ENCODE measurements at places on chromosomes 4 and X.

DNA sequence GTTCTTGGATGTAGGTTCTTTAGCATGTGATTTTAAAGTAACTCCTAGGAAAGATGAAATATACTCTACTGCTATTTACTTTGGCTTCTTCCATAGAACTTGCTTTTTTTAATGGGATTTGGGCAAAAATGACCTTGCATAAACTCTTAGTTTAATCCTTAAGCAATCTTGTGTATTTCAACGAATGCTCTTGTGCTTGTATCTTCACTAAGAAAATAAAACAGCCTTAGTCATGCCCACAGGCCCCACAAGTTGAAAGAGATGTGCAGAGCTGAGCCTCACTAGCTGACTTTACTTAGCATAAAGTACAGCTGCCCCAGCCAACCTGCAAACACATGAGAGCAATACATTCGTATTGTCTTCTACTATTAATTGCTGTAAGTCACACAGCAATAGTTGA, 1609.2 kb downstream of the STIM2 start:
- DNase-seq, result no peak

DNA sequence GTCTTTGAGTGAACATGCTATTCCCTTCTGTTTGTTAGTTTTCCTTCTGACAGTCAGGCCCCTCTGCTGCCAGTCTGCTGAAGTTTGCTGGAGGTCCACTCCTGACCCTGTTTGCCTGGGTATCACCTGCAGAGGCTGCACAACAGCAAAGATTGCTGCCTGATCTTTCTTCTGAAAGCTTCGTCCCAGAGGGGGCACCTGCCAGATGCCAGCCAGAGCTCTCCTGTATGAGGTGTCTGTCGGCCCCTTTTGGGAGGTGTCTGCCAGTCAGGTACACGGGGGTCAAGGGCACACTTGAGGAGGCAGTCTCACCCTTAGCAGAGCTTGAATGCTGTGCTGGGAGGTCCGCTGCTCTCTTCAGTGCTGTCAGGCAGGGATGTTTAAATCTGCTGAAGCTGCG, 456.9 kb upstream of the HTR2C start:
- DNase-seq, result no peak

DNA sequence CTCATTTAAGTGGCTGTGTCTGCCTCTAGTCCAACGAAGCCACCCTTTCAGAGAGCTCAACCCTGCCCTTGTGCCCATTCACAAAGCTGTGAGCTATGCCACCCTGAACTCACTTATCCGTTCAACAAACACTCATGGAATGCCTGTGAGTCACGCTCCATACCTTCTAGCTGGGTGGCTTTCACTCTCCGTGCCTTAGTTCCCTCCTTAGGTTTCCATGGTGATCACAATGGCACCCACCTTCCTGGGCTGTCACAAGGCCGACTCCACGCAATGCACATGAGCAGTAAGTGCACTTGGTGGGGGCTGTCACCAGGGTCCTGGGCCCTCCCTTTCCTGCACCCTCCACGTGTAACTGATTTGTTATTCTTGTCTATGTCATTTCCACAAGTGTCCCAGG, 37.2 kb upstream of the PPP2R2C start:
- DNase-seq, result no peak

DNA sequence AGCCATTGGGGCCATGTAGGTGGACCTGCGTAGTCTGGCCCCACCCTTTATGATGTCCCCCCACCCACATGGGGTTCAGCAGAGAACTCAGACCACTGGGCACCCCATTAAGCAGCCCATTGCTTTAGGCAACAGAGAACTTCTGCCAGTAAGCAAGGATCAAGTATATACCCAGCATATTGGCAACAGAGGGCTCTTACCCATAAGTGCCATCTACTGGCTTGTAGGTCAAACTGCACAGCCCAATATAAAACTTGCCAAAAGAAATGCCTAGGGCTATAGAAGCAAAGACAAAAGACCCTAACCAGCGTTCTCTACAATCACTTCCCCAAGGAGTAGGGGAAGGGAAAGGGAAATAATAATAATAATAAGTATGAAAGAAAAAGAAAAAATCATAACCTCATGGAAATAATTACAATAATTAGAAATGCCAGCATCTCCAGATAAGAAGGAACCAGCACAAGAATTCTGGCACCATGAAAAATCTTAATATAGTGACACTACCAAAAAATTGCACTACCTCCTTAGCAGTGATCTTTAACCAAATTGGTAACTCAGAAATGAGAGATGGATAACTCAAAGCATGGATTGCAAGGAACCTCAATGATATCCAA, 1090.7 kb downstream of the FAT4 start:
- no peak for DNase-seq

GRCh38 chr4:10226756-10227155, 110.2 kb upstream of the WDR1 start:
- DNase-seq, result no peak

GRCh38 chrX:118872102-118872566, 48.5 kb downstream of the ZCCHC12 start:
- no peak for DNase-seq

DNA sequence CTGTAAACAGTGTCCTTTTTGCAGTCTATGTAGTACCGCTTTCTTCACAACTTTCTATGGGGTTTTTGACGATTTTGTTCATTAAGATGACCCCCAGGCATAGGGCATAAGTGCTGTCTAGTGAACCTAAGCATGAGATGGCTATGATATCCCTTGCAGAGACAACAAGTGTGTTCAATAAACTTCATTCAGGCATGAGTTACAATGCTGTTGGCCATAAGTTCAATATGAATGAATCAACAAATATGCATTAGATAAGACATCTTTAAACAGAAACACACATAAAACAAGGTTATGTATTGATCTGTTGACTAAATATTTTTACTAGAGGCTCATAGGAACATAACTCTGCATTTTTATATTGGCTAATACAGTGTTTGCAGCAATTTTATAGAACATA, 1322.0 kb downstream of the ARAP2 start:
- no peak for DNase-seq

DNA sequence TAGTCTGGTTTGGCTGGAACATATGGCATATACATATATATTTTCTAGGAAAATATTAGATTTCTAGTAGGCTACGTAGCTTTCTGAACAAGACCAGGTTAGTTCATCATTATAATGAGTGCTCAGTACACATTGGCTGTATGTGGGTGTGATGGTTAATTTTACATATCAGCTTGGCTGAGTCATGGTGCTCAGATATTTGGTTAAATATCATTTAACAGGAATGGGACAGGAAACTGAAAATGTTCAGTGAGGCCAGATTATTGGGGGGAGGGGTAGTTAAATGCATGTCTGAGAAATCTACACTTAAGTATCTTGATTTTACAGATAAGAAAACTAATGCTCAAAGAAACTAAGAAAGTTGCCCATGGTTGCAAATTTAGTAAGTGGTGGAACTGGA, 160.1 kb downstream of the RBMX2 start:
- DNase-seq, result no peak

DNA sequence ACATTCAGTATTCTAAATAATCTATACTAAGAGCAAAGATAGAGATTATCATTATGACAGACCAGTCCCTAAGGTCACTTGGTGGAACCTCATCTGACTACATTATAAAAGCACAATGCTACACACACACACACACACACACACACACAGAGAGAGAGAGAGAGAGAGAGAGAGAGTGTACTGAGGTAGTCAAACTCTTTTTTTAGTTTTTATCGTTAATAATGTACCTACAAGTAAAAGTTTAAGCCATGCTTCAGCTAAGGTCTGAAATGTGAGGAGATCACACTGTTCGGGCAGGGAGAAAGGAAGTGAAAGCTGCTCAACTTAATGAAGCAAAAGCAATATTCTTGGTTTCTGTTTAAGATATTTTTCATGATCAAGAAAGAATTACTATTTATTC, 75.8 kb upstream of the CCDC160 start:
- DNase-seq, result no peak

DNA sequence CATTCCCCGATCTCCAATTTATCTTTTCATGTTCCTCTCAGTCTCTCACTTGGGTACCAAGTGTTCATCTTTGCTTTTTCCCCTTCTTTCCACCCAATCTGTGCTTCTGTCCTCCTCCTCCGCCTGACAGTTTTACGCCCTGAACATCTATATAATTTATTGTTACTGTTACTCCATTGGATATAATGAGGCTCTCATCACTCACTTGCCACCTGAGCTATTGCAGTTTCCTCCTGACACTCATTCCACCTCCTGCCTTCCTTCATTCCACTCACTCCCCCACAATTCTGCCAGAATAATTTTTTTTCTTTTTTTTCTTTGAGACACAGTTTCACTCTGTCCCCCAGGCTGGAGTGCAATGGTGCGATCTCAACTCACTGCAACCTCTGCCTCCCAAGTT, 77.6 kb upstream of the SORBS2 start:
- DNase-seq, result no peak

DNA sequence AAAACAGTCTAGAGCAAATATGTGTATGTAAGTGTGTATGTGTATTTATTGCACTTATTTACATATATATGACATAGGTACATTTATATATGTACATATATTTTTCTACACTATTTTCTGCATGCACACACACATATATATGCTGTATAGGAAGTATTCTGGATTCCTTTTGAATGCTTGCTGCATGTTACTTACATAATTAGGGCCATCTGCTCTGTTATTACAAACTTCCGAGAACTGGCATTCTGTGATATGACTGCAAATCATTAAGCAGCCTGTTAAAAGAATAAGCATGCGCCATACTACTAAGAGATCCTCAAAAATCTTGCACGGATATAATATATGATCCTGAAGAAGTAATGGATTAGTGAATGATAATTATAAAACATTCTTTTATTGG, 1157.6 kb upstream of the TENM3 start:
- DNase-seq, result no peak

GRCh38 chr4:77194366-77194765, 37.4 kb downstream of the CCNG2 start:
- DNase-seq, result no peak

DNA sequence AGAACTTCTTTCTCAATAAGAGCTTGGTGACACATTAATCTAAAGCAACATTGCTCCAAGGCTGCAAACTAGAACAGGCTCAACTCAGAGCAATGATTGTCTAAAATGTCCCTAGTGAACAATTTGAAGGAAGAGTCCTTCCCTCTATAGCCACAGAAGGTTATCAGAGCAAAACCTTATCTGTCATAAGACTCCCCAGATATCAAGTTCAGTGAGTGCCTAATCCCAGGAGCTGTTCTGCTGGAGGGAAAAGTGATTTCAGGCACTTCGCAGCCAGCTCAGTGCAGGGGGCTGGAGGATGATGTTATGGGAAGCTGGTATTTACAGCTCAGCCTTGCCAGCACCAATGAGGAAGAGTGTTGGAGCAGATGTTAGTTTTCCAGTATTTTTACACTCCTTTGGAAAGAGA, 497.5 kb downstream of the INPP4B start:
- no peak for DNase-seq

DNA sequence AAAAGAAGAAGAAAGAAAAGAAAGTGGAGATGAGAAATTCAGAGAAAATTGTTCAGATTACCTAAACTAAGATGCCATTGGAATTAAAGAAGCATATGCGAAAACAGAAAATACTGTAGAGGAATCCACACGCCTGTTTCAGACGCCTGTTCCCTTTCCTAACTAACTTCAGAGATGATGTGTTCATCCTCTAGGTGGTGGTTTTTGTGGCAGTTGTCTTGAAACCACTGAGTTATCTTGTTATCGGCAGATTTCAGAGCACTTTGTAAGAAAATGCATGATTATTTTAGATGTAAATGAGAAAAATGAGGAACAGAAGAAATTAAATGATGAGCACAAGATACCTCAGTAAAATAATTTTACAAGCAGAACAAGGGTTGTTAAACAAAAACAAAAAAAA, 48.3 kb downstream of the FUNDC1 start:
- DNase-seq, result no peak

GRCh38 chr4:31365006-31365690, 645.0 kb downstream of the PCDH7 start:
- DNase-seq, result no peak

DNA sequence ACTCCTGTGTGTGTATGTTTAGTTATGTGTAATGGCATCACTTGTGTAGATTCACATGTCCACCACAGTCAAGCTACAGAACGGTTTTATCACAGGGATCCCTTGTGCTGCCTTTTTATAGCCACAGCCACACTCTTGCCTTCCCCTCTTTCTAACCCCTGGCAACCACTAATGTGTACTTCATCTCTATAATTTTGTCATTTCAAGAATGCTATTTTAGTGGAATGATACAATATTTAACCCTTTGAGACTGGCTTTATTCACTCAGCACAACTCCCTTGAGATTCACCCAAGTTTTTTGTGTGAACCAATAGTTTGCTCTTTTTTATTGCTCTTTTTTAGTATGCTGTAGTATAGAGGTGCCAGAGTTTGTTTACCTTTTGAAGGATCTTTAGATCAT, 112.1 kb downstream of the CDKL5 start:
- DNase-seq, result no peak

- no peak for DNase-seq
These were observed 345.8 kb upstream of the CASK start for GRCh38 chrX:42269186-42269585.

GRCh38 chr4:136355970-136356369, 1176.3 kb downstream of the PCDH18 start:
- DNase-seq, result no peak

- DNase-seq, result no peak
These were observed 334.4 kb upstream of the PCDH18 start for GRCh38 chr4:137866671-137867070.

GRCh38 chrX:136616987-136617685, 30.8 kb upstream of the CD40LG start:
- DNase-seq, result peak; percentile 16

DNA sequence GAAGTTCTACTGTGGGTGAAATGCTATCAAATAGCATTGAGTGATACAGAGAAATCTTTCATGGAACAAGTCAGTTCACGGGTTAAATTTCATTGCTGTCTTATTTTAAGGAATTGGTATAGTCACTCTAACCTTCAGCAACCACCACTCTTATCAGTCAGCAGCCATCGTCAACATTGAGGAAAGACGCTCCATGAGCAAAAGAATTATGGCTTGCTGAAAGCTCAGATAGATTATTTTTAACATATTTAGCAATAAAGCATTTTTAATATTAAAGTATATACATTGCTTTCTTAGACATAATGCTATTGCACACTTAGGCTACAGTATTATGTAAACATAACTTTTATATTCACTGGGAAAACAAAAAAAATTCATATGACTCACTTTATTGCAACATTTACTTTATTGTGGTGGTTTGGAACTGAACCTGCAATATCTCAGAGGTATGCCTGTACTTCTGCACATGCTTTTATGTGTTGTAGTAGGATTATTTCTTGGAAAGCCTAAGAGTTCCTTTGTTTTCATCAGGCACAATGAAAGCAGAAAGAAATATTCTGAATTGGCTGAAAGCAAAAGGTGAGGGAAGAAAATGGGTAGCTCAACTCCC, 586.7 kb downstream of the GBA3 start:
- no peak for DNase-seq

GRCh38 chrX:129233786-129234185, 289.5 kb downstream of the SMARCA1 start:
- DNase-seq, result no peak
